ENCODE measurements at places on chromosomes 12 and 14.

GRCh38 chr12:89856431-89856830 lies 147.8 kb upstream of the ATP2B1 start:
- peak; percentile 9 for DNase-seq

DNA sequence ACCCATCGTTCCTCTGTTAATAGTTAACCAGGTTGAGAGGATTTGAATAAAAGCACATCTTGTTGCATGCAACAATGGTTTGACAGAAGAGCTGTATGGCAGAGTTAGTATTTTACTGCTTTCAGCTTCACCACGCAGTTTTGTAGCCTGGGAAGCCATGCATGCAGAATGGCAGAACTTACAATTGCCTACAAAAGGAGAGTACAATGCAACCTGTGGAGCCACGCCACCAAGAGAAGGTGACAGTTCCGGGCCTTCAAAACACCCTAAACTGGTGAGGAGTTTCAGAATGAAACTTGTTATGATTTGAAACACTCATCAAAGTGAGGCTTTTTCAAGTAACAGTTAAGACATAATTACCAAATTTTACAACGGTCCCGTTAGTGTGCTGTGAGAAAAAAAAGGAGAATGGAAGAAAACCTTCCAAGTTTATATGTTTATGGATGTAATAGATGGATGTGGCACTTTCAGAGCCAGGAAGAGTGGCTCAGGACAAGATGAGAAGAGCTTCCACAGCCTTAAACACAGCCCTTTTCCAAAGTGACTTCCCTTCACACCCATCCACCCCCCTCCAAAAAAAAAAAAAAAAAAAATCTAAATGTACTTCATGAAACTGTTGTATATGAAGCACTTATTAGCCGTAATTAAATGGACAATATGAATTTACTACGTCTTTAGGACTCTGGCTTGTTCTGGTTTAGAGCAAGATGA lies 158.7 kb downstream of the EGLN3 start:
- no peak for DNase-seq

DNA sequence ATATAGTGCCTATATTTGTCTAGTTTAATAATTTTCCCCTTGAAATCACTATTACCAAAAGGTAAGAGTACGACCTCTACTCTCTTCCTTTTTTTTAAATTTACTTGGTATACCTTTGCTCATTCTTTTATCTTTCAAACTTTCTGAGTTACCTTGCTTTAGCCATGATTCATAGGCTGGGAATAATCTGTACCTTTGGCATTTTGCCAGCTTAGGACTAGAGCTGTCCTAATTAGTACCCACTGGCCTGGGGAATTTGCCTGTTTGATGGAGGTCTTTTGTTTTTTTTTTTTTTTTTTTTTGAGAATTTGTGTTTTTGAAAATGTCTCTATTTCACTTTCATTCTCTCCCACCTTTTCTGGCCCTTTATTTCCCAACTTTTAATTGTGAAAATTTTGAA lies 8.7 kb upstream of the SLC4A8 start:
- no peak for DNase-seq

GRCh38 chr14:44979273-44979672 lies 17.3 kb downstream of the TOGARAM1 start:
- DNase-seq = no peak

DNA sequence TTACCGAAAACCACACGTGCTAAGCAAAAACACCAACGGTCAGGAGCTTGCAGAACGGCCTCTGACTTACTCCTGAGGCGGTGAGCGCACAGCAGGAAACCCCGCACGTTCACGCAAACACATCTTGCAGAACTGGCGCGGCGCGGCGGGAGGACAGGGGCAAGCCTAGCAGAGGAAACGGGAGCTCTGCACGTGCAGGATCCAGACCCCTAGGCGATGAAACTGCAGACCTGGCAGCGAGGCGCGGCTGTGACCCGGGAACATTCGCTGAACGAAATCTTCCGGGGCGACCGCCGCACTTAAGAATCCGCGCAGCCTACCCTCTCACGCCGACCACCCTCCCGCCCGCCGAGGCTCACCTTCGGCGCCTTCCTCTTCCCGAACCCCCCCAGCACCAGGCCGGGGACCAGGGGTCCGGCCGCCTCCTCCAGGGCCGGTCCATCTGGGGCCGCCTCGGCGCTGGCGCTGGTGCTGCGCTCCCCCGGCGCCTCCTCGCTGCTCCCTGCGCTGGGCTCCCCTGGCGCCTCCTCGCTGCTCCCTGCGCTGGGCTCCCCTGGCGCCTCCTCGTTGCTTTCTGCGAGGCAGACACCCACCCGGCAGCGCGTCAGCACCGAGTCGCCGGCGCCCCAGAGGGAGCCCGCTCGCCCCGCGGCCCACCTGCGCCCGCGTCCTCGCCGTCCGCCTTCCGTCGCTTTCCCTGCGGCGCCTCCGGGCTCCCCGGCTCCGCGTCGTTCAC lies 615 bp downstream of the DDX51 start:
- no peak for DNase-seq

GRCh38 chr12:67915335-67915851 lies 73.9 kb upstream of the IFNG-AS1 start:
- DNase-seq = no peak

DNA sequence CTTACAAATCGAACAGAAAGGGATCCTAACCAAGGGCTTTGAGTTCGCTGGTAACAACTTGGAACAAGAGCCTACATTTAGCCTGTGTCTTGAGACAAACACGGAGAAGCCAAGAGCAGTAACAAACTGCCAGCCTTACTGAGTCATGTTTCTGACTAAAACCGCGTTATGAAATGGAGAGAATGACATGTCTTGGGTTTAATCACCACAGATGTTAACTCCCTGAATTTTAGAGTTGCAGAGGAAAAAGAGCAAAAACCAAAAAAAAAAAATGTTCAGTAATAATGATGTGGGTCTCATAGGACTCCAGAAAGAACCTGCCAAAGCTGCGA lies 1.0 kb downstream of the BLTP3B start:
- peak; percentile 19 for DNase-seq

GRCh38 chr12:66392266-66392915 lies 90.1 kb downstream of the HELB start:
- no peak for DNase-seq

GRCh38 chr12:47277972-47278448 lies 198.3 kb upstream of the AMIGO2 start:
- peak; percentile 72 for DNase-seq

DNA sequence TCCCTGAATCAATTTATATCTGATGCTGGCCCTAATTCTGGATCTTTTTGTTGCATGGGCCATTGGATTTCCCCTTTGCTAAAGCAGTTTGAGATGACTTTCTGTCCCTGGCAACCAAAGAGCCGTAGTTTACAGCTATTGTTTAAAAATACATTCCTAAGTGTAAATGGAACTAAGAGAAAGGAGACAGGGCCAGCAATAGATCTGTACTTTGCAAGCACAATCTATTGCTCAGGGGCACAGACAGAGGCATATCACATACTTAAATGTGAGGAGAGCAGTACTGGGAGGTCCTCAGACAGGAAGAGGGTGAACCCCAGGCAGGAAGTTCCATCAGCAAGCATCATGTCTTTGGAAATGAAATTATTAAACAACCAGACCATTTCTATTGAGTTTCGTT lies 126.6 kb downstream of the ZFP36L1 start:
- DNase-seq = no peak

GRCh38 chr12:41058266-41058665 lies 129.9 kb upstream of the PDZRN4 start:
- no peak for DNase-seq

DNA sequence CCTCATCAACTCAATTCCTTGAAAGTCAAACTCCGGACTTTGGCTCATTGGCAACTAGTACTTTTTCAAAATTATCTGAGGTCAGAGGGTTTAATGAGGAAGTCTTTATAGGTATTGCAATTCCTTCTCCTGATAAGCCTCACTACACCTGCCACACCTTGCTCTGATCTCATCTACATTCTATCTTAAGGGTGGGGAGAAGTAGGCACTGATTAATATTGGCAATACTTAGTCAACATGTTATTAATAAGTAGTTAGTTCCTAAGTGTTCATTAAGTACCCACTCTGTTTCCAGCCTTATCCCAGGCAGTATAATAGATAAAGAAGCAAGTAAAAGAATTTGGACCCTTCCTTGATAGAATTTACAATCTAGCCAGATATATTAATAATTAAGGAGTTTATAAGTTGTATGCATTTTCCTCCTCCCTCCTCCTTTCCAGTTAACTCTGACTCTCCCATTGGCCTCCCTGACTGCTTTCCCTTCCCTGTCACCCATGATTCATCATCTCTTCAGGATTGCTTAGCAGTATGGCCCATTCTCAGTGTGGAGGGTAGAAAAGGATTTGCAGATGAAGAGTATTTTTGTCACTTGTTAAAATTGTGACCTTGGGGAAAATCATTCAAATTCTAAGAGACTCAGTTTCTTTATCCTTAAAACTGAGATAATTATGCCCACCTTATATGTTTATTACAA lies 231.0 kb upstream of the ATP2B1 start:
- DNase-seq = no peak

DNA sequence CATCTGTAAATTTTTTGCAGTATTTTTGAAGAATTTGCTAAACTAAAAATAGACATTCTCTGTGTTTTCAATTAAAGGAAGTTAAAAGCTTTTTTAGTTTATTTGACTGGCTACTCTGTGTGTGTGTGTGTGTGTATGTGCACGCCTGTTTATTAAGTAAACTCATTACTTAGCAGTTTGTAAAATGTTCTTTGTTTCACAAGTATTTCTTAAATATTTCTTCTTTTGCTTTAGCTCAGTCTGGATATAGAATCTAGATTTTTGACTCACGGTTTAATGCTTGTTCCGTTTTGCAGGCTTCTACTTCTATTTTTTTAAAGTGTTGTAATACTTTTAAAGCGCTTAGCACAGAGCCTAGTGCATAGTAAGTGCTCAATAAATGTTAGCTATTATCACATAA lies 46.5 kb upstream of the KCNMB4 start:
- DNase-seq = no peak

GRCh38 chr12:104704224-104704779 lies 247.6 kb downstream of the CHST11 start:
- DNase-seq = no peak

GRCh38 chr12:26334621-26335124 lies 139.3 kb downstream of the SSPN start:
- DNase-seq = no peak

GRCh38 chr12:7431993-7432685 lies 11.8 kb downstream of the CD163L1 start:
- DNase-seq = no peak

DNA sequence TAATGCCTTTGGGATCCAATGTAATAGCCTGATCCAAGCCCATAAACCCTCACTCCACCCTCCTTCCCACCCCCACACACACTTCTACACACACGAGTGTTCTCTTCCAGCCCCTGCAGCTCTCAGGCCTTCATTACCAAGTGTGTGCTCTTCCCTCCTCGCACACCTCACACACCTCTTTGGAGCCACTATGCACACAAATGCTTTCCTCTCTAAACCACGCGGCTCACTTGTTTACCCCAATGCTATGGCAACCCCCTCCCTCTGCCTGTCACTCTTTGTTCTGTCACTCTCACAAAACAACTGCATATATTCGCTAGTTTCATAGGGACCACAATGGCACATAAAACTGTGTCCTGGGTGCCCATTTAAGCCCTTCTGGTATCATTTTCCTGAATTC lies 35.1 kb downstream of the PPP2R5E start:
- DNase-seq = no peak

- DNase-seq = no peak
Observed at GRCh38 chr14:105945896-105946295, 419.5 kb downstream of the TMEM121 start.

- DNase-seq = no peak
Observed at GRCh38 chr12:18932715-18933114, 194.8 kb downstream of the CAPZA3 start.

DNA sequence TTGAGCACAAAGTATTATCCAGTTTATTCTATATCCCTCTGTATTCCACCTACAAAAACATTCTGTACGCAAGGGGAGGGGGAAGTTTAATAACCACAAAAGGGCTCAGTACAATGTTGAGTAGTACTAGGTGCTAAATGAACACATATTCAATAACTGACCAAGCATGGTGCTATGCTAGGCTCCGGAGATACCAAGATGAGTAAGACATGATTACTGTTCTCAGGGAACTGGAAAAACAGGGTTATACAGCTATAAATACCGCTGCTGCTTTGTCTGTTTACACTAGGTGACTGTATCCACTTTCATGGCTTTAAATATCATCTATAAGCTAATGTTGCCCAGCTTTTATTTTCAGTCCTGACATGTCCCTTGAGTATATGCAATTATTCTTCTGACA lies 135.8 kb downstream of the INSM2 start:
- no peak for DNase-seq

DNA sequence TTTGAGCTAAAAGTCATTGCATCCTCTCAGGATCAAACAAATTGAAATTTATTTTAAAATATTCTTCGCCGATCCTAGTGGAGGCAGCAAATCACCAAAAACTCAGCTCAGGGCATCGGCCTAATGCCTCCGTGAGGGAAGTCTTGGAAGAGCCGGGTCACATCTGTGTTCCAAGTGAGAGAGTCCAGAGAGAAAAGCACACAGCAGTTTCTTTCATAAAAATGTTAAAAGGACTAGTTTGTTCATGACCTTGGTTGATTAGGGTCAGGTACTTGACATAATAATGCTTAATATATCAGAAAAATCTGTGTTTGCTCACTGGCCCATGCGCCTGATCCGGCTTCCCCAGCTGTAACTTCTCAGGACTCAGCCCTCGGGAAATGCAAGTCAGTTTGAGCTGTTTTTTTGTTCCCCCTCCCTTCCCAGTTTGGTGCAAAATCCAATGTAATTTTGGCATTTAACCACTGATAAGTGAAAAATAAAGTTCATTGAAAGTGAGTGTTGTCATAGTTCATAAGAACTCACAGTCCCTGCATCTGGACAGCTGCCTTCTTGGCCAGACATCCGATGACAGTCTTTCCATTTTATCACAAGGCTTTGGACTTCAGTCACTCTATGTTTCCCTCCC lies 161.7 kb downstream of the CAND1 start:
- no peak for DNase-seq

DNA sequence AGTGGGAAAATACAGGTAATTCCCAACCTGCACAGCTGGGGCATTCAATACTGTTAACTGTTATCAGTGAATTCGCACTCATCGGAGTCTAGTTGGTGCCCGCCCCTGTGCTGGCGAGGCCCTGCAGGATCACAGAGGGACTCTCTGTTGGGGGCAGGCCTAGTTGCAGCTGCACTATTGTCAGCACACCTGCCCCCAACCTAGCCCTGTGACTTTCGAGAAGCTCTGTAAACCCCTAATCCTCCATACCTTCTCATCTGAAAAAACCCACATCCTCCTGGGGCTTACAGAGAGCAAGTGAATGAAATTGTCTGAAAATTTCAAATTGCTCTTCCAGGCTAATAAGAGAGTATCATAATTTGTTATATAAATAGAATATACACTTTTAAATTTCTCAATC lies 132.2 kb upstream of the NUDT4 start:
- DNase-seq = no peak

- DNase-seq = no peak
Observed at GRCh38 chr12:110585231-110585799, 2.2 kb upstream of the PPTC7 start.

- DNase-seq = no peak
Observed at GRCh38 chr12:69024907-69025306, 91.9 kb upstream of the CPM start.

GRCh38 chr14:21911877-21912276 lies 238.3 kb upstream of the OR4E1 start:
- DNase-seq = no peak

- no peak for DNase-seq
Observed at GRCh38 chr14:54140551-54140950, 183.9 kb upstream of the BMP4 start.
